ENCODE measurements at places on chromosomes 4 and X.

GRCh38 chr4:108991551-108992328 is 228.9 kb upstream of the ETNPPL start:
- DNase-seq = peak; percentile 90

DNA sequence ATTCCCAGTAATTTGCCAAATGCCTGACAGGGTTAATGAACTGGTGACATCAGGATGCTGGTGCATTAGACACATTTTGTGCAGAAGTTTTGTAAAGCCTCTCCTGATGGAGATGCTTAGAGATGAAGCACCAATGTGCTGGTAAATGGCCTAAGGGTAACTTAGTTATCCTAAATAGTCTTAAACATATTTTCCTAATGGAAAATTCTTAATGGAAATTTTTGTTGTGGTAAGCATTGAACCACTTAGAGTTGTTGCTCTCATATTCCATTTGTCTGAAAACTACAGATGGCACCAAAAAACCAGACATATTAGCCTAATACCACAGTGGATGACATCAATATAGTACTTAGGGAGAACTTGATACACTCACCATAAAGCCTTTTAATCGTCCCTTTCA is 154.5 kb upstream of the ANK2 start:
- DNase-seq = no peak

DNA sequence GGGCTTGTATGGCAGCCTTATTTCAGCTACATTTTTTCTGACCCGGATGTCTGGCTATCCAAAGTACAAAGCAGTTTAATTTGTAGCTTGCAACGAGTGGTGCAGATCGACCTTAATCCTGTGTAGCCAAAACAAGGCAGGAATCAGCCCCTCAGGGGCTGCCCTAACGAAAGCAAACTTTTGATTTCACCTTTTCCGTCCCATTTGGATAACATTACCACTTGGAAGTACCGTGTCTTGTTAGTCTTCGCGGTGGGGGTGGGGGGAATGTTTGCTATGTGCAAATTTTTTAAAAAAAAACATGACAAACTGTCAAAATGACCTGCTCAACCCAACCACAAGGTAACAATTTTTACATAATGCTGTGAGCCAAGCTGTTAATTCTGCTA is 766 bp upstream of the DNAJB14 start:
- no peak for DNase-seq

DNA sequence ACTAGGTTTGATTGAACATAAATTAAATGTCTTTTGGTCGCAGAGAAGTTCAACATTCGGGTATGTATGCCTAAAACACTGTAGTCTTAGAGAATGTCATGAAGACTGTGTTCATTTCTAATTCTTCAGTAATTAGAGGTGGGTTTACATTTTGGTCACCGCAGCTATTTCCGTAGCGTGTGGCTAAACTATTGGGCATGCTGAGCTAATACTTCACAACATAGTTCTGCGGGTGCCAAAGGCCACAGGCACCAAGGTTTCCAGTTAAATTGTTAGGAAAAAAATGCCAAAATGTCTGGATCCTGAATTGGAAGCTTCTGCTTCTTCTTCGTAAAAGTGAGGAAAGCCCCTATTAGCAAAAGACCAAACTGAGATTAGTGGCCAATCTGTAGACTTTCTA is 25.1 kb downstream of the SMIM31 start:
- no peak for DNase-seq

Measured in fibroblast of skin of left quadriceps (primary cell).